Iris pigment epithelial cell (primary cell): ENCODE measurements at places on chromosomes 5 and 9.

- no peak for DNase-seq
Measured at GRCh38 chr9:135978642-135979546, 17.7 kb upstream of the UBAC1 start.

DNA sequence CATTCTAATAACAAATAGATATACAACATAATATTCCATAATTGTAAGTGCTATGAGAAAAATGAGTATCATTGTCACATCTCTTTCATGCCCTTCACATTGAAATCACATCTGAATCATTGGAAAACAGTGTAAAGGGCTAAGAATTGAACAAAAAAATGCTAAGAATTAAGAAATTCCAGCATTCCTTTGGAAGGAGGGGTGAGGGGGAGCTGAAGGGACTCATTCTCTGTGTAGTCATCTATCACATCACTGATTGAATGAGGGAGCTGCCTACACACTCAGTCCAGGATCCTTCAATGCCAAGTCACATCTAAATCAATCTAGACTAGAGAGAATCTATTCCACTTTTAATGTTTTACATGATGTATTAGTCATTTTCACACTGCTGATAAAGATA is 286.6 kb downstream of the DTWD2 start:
- DNase-seq: no peak

DNA sequence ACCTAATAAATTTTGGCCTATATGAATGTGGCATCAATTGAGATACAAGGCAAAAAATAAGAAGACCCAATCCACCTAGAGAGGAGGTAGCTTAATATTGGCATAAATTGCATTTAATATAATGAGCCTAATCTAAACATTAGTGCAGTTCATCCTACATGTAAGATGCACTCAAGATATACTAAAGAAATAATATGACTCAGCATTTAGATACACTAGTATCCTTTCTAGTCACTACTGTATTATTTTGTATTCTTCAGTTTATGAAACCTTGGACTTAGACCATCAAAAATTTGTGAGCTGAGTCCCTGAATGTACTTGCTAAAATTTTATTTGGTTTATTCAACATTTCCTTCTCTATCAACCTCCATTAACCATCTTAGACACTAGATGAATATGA is 104.7 kb downstream of the RAB3C start:
- no peak for DNase-seq

DNA sequence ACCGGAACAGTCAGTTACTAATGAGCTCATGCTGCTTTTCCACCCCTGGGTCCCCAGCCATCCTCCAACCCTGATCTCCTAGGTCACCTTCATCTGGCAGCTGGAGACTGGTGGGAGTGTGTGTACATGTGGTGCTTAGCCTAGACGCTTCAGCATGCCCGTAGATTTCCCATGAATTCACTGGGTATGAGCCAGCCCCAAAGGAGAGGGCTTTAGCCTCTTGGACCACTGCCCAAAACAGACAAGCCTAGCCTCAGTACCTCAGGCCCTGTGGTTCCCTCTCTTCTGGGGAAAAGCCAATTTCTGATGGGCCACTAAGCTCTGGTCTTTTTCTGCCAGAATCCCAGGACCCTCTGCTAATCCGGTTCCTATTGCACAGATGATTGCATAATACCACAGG is 48.0 kb upstream of the ASTN2 start:
- no peak for DNase-seq

DNA sequence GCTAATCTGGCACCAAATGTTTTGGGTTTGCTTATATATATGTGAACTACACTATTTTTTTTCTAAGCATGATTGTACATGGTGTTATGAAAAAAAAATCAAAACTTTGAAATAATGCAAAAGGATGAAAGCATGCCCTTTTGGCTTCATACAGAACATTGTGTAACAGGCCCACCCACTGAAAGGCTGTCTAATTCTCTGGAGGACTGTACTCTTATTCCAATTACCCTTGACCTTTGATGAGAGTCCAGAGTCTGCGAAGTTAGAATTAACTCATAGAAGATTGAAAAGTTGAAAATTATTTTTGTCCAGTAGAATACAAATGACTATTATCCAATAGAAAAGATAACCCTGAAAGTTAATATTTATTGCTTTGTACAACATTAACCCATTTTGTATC is 117.4 kb downstream of the ADAMTS12 start:
- peak; percentile 45 for DNase-seq

DNA sequence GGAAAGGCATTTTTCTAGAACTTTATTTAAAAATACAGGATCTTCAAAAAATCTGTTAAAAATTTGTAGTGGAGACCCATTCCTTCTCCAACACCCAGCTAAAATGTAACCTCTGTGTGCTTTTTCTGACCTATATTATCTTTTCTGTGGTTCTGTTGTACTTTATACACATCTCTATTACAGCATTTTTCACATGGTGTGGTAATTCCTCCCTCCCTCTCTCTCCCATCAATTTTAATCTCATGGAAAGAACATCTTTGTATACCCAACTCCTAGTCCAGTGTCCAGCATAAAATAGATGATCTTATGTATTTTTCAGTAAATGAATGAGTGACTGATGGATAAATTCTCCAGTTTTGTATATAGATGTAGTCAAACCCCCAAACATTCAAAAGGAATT is 183.4 kb upstream of the KLF9 start:
- DNase-seq: no peak

DNA sequence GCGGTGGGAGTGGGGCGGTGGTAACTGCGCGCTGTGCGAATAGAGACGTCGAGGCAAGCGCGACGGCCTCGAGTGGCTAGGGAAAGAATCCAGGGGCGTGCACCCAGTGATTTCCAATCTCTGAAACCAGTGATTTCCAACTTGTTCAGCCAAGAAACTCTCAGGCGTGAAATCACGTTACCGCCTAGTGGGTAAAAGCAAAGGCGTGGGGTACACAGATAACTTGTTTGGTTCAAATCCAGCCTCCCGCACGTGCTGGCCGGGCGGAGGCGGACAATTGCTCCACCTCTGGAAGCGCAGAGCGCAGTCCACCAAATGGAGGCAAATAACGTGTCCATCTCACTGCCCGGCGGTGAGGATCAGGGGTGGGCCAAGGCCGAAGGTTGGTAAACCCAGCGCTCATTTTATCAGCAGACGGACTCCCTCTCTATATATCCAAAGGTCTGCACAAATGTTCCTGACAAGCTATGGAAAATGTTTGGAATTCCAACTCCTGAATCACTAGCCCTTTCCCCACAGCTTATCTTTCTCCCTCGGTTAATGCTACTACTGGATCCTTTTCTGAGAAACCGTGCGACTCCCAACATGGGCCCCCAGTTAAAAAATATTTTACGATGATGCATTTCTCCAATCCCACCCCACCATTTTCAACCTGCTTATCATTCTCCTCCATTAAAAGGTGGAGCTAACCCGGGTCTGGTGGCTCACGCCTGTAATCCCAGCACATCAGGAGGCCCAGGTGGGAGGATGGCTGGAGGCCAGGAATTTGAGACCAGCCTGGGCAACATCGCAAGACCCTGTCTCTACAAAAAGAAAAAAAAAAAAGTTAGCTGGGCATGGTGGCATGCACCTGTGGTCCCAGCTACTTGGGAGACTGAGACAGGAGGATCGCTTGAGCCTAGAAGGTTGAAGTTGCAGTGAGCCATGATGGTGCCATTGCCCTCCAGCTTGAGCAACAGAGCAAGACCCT is 950 bp upstream of the FNBP1 start:
- peak; percentile 59 for DNase-seq

- peak; percentile 20 for DNase-seq
Measured at GRCh38 chr5:127227881-127228280, 62.7 kb upstream of the MEGF10 start.

- DNase-seq: no peak
Measured at GRCh38 chr9:134221273-134222017, 57.1 kb upstream of the RNU6ATAC start.

- no peak for DNase-seq
Measured at GRCh38 chr9:113192455-113192854, 28.6 kb downstream of the FKBP15 start.

- peak; percentile 90 for DNase-seq
Measured at GRCh38 chr9:16337322-16338029, 533.0 kb downstream of the BNC2 start.

DNA sequence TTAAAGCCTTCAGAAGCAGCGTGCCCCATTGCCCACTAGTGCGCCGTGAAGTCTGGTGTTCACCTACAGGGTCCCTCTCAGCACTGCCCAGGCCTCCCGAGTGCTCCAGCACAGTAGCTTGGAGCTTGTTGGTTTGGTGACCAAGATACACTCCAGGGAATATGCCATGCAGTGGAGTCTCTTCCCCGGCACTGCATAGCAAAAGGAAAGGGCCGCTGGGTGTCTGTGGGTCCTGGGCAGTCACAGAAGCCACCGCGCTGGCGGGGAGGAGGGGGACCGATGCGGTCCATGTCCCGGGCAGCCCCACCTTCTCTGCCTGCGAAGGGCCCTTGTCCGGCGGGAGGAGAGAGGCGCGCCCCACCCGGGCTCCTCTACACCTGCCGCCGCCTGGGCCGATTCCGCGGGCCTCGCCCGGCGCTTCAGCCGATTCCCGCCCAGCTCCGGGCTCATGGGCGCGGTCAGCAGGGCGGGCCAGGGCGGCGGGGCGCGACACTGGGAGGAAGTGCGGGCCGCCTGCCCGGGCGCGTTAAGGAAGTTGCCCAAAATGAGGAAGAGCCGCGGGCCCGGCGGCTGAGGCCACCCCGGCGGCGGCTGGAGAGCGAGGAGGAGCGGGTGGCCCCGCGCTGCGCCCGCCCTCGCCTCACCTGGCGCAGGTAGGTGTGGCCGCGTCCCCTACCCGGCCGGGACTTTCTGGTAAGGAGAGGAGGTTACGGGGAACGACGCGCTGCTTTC is at the start of gene SYK:
TSS of gene SYK (plus strand) at position 579 of the 732 bp plus-strand sequence. CDS start 42,080 bp downstream, outside the sequence.
- no peak for DNase-seq

DNA sequence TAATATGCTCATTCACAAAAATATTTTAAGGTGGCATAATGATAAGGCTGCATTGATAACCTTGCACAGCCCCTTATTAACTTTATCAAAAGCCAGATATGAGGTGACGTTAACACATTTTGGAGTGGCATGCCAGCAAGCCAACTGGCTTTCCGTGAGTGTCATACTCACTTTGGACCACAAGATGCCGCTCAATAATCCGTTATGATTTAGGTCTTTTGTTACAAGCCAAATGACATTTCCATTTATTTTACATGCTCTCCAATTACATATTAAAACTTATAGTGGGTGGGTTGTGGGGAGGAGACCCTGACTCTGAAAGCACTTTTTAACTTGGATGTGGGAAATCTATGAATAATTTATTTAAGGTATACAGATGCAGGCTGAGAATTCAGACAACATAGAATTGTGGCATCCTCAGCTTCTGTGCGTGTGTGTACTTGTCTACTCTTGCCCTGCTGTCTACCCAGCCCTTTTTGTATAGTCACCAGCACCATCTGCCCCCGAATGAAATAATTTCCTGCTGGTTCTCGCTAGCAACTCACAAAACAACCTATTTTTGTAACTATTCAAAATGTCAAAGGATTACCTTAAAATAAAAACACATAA is 305.1 kb downstream of the PSAT1 start:
- peak; percentile 57 for DNase-seq
